CMK (cell line): ENCODE measurements at places on chromosomes 3 and 15.

- DNase-seq, result no peak
Measured at GRCh38 chr3:58386626-58387365, 46.8 kb downstream of the PDHB start.

GRCh38 chr15:45873781-45874180, 239.0 kb downstream of the SQOR start:
- DNase-seq, result no peak

- no peak for DNase-seq
Measured at GRCh38 chr15:89087161-89087829, 961 bp upstream of the ABHD2 start.

DNA sequence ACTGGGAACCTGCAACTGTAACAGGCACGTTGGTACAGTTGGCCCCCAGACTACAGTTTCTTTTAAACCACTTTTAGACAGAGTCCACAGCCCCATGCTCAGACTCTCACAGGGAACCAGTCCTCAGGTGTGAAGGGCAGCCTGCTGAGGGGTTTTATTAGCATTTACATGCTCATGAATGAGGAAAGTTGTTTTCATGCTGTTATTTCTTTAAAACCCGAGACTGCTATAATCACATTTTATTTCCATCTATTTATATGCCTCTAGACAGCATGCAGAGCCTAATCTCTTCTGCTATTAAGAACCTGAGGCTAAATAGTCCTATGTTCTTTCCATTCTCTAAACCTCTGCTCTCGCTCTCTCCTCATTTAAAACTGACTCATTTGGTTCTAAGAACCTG, 26.3 kb upstream of the FSIP1 start:
- no peak for DNase-seq

DNA sequence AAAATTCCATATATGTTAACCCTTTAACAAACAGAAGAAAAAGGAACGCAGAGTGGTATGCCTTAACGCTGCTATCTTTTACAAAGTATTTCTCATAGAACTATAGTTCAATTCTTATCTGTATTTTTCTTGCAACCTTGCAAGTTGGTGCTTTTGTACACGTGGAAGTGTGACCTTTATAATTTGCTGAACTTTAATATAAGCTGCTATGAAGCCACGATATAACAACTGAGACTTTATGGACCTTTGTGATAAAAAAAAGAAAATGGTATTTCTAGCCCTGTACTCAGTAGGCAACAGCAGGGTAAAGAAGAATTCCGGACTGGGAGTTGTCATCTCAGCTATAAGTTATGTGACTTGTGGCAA, 6.3 kb upstream of the TFG start:
- DNase-seq, result no peak

- no peak for DNase-seq
Measured at GRCh38 chr3:179432021-179432420, 19.2 kb downstream of the GNB4 start.

GRCh38 chr3:50339485-50340146, 1.0 kb downstream of the RASSF1 start:
- no peak for DNase-seq

GRCh38 chr3:174046311-174046710, 648.8 kb downstream of the NLGN1 start:
- DNase-seq, result peak; percentile 27

GRCh38 chr15:101310161-101310480, 15.1 kb upstream of the SNRPA1 start:
- DNase-seq, result no peak

DNA sequence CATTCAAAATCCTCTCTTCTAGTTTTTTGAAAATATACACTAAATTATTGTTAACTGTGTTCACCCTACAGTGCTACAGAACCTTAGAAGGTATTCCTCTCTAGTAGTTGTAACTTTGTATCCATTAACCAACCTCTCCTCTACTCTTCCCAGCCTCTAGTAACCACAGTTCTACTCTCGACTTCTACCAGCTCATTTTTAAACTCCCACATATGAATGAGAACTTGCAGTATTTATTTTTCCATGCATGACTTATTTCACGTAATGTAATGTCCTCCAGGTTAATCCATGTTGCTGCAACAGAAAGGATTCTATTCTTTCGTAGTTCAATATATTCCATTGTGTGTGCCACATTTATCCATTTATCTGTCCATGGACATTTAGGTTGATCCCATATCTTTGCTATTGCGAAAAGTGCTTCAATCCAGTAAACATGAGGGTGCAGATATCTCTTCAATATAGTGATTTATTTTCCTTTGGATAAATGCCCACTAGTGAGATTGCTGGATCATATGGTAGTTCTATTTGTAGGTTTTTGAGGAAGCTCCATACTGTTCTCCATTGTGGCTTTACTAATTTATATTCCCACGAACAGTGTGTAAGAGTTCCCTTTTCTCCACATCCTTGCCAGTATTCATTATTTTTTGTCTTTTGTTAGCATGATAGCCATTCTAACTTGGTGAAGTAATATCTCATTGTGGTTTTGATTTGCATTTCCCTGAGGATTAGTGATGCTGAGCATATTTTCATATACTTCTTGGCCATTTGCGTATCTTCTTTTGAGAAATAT, 113.7 kb upstream of the SMAD3 start:
- no peak for DNase-seq

DNA sequence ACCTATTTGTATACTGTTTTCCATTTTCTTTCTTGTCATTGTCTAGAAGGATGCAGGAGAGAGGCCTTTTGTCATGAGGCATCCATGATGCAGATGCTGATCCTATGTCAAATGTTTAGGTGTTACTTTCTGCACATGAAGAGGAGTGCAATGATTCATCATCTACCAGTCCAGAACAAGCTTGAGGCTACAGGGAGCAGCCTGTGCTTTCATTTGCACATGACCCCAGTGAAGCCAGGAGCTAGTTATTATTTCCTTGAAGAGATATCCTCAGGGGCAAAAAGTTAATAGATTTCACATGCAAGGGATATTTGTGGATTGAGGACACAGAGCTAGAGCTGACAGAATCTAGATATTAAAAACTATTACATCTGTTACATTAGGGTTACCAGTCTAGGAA, 204.4 kb upstream of the TGFBR2 start:
- DNase-seq, result no peak

- no peak for DNase-seq
Measured at GRCh38 chr3:193897731-193898180, 238.2 kb upstream of the HES1 start.

GRCh38 chr3:169367016-169367415, 296.5 kb downstream of the MECOM start:
- DNase-seq, result no peak

GRCh38 chr3:48429317-48429959, 448 bp downstream of the PLXNB1 start:
- peak; percentile 12 for DNase-seq

GRCh38 chr15:50030456-50030855, 88.6 kb downstream of the ATP8B4 start:
- DNase-seq, result no peak

DNA sequence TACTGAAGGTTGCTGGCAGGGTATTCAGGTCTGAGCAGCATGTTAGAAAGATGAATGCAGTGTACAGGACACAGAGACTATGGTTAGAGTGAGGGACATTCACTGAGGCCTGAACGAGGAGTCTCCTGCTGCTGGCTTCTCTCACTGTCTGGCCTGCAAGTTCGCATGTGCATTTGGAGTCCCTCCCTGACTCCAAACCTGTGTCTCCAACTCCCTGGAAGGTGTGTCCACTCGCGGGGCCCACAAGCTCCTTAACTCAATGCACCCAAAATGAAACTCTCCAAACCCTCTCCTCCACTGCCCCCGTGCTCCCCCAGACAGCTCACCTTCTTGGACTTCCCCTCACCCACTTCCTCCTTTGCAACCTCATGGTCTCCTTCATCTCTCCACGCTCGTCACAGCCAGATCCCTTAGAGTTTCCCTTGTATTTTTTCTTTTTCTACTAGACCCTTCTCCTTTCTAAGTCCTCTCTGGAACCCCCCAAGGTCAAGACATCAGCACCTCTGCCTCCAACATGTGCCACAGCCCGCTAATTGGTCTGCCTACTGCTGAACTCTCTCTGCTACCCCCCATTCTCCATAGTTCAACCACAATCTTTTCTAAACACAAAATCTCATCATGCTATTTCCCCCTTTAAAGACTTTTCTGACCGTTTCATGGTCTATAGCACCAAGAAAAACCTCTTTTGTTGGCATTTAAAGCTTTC, 58.3 kb downstream of the HES1 start:
- no peak for DNase-seq

DNA sequence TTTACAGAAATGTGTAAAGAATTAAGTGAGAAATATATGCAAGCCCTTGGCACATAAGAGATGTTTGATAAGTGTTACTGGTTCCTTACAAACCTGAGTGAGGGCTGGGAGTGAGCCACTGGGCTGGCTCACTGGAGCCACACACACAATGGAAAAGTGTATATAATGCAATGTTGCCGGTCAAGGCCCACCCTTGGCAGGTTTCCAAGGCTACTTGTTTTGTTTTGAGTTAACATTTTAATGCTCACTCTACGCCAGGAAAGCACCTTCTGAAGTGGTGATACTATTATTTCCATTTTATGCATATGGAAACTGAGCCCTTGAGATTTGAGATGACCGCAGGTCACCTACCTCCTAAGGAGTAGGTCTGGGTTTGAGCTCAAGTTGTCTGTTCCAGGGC, 71.8 kb upstream of the FHIT start:
- DNase-seq, result no peak

DNA sequence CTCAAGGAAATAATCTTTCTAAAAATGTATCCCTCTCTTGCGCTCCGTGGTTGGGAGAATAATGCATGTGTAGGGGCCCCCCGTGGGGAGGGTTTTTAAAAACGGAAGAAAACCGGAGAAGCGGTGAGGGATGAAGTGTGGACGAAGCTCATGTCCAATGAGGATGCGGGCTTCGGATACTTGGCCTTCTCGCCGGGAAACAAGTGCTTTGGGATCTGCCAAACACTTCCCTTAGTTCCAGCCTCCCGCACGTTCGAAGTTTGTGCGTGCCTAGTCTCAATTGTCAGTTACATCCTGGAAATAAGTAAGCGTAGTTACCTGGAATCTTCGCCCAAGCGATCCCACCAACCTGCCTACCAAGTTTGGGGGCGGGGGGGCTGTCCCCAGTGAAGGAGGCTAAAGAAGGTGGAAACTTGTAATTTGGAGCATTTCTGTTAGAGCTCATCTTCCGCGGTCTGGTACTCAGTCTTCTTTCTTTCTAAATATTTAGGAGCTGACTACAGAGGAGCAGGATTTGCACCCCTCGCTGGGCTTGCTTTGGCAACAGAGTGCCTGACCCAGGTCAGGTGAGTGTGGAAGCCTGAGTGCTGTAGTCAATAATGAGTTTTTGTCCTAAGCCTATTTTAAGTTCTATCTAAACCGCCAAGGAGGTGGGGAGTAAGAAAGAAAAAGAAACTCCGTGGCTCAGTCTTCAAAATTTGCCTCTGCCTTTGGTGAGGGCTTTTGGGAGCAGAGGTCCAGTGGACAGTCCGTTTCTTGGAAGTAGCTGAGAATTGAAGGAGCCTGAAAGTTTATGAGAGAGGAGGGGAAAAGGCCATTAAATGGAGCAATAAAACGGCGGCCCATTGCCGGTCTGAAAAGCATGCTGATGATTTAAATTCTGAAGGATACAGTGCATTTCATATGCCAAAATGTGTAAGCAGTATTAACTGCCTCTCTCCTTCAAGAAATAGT, 1.1 kb downstream of the ITPR1 start:
- DNase-seq, result no peak

DNA sequence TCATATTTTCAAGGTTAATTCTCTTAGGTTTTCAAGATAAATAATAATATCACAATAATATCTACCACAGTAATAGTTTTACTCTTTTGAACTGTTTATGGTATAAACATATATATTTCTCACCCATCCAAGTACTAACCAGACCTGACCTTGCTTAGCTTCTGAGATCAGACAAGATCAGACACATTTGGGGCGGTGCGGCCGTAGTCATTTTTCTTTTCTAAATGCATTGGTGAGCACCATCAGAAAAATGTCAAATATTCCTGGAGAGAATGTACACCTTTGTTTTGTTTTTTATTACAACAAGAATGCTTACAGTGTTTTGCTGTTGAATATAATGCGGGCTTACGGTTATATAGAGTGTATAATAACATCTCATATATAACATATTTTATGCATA, 267.8 kb downstream of the ADAMTS17 start:
- DNase-seq, result no peak

DNA sequence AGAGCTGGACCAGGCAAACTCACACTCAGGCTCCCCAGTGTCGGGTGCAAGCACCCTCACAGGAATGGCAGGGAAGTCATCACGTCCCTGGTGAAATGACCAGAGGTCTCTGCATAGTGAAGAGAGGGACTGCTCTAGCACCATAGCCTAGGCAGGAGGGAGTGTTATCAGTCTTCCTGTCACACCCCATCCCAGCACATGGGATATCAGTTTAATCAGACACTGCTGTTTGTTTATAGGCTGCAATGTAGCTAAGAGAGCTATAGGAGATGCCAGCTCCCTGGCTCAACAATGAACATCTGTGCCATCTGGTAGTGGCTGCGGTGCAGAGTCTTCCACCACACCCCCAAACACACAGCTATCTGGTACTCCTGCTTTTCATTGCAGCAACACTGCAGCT, 776.6 kb downstream of the ZNF385D start:
- no peak for DNase-seq

DNA sequence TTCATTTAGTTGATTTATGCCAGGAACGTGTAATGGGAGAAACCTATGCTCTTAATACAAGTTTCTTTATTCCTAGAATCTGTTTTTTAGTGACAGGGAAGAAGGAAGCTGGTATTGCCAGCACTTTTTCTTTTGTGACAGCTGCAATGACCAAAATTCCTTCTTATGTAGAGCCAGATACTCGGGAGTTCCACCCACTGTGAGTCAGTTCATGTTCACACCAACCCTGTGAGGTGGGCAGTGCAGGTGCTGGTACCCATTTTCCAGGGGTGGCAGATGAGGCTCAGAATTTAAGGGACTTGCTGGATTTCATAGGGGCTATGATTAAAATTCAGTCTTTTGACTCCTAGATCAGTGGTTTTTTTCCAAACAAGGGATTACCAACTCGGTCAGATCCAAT, 34.7 kb downstream of the OXNAD1 start:
- no peak for DNase-seq

DNA sequence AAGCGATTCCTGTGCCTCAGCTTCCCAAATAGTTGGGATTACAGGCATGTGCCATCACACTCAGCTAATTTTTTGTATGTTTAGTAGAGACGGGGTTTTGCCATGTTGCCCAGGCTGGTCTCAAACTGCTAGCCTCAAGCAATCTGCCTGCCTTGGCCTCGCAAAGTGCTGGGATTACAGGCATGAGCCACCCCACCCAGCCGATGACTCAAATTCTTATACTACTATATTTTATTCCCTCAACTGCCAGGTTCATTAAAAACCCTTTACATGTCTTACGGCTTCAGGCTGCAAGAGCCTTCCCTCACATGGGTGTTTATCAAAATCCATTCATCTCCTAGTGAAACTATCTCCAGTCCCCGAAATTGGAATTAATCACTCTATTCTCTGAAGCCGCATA, 63.4 kb downstream of the CBLB start:
- no peak for DNase-seq
